HFFc6 (cell line): ENCODE measurements at places on chromosomes 12 and 14. TPM values are rescaled to one million over a fixed set of nuclear protein-coding genes. Genes with fewer than 3 reads are reported as not detected.

- peaks cover 62% of the 10 kb centered on the region for H3K4me1 ChIP-seq
- peak overlapping the region; percentile 87 for H3K4me3 ChIP-seq
- peak overlapping the region; percentile 58; the same call in 1 of the 2 replicates for H3K27ac ChIP-seq
- H3K36me3 ChIP-seq: peaks cover 25% of the 10 kb centered on the region
- peaks cover 54% of the 10 kb centered on the region for H3K27me3 ChIP-seq
Observed at GRCh38 chr14:37594238-37594970, 645 bp downstream of the FOXA1 start.

DNA sequence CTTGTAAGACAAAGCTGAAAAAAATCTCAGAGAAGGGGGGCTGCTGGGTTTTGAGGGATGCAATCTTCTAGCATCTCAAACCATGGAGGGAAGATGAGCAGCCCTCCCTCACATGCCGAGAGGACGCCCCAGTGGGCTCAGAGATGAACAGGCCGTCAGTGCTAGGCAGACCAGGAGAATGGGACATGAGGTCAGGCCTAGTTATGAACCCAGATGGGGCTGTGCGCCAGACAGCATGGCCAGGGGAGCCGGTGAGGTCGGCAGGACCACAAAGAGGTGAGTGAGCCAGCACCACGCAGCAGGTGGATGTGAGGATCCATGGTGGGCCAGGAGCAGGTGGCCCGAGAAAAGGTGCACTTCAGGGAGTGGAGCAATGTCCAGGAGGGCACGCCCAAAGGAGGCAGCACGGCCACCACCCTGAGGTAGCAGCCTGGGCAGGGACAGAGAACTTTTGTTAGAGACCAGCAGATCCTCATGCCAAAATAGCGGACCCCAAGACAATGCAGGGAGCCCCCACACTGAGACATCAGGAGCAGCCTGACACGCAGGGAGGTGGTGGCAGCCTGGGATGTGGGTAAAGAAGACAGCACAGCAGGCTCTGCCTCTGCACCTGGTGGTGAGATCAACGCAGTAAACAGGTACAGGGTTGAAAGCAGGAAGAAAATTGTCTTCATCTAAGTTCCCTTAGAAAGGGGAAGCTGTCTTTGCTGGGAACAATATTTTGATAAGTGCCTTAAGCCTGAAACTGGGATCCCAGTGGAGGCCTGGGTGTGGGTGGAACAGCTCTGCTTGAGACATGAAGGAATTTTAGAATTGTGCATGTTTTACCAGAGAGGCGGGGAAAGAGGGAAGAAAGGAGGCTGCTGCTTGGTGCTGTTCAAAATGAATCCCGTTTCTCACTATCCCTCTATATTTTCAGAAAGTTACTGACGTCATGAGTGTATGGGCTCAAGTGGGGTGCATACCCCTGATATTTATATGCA is 17.8 kb upstream of the MCRS1 start:
- no peak overlapping the region for H3K27ac ChIP-seq
- no peak overlapping the region for H3K4me3 ChIP-seq
- H3K4me1 ChIP-seq: peaks cover 8% of the 10 kb centered on the region
- no peak for DNase-seq
- H3K27me3 ChIP-seq: no peaks in the 10 kb centered on the region
- H3K36me3 ChIP-seq: peaks cover 11% of the 10 kb centered on the region; the same call in 1 of the 2 replicates

DNA sequence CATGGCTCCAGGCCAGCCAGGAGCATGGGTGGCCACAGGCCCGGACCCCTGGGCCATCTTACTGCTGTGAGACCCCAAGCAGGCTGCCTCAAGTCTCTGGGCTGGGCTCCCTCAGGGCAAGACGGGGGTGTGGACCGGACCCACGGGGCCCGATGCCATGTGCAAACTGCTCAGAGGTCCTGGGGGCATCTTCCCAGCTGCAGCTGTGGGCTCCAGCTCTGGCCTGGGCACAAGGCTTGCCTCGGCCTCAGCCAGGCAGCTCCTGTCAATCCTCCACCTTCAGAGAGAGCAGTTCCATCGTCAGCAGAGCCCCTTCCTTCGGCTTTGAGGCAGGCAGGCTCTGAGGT is 12.4 kb upstream of the GPR132 start:
- no peak for DNase-seq
- H3K27me3 ChIP-seq: peaks cover 12% of the 10 kb centered on the region
- H3K4me1 ChIP-seq: no peaks in the 10 kb centered on the region

The PGAM5 gene
- total RNA-seq: 40.9 to 50.9 TPM (median 41.0 TPM) in 3 replicates

The ZNF705A gene
- not detected in 3 replicates for total RNA-seq

The IAPP gene
- total RNA-seq: not detected in 3 replicates

The TIGAR gene
- total RNA-seq: 29.9 to 47.5 TPM (median 45.4 TPM) in 3 replicates

The PTCSC3 gene
- not detected in 2 replicates for total RNA-seq

DNA sequence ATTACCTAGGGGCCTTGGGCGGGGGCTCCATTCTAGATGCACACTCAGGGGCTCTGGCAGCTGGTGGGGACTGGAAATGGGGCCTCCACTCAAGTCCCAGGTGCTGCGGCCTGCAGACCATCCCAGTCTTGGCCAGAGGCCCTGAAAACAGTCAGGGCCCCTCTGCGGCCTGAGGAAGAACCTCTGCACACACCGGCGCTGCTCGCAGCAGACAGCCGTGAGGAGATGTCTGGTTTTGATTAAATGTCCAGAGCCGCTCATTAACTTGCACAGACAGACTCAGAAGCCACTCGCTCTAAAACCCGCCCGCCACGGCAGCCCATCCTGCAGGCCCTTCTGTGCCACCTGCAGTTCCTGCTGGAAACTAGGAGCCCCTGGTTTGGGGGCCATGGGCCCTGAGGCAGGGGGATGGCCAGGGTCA is 36.4 kb upstream of the NCOR2 start:
- H3K4me3 ChIP-seq: no peak overlapping the region
- no peaks in the 10 kb centered on the region; the same call in 1 of the 2 replicates for H3K36me3 ChIP-seq
- peaks cover 30% of the 10 kb centered on the region for H3K4me1 ChIP-seq
- H3K27ac ChIP-seq: no peak overlapping the region
- no peak for DNase-seq

- DNase-seq: no peak
- H3K4me3 ChIP-seq: no peak overlapping the region
- no peaks in the 10 kb centered on the region for H3K36me3 ChIP-seq
- peaks cover 9% of the 10 kb centered on the region for H3K4me1 ChIP-seq
- no peak overlapping the region for H3K27ac ChIP-seq
Observed at GRCh38 chr12:106736051-106736957, 38.2 kb upstream of the RIC8B start.

- no peaks in the 10 kb centered on the region for H3K36me3 ChIP-seq
- no peaks in the 10 kb centered on the region for H3K27me3 ChIP-seq
- H3K4me1 ChIP-seq: peaks cover 78% of the 10 kb centered on the region
- DNase-seq: no peak
- H3K27ac ChIP-seq: peak overlapping the region; percentile 94
Observed at GRCh38 chr14:29236401-29236800, 469.8 kb downstream of the FOXG1 start.

- no peak for DNase-seq
- H3K27me3 ChIP-seq: no peaks in the 10 kb centered on the region; the same call in 1 of the 2 replicates
- H3K4me1 ChIP-seq: no peaks in the 10 kb centered on the region
- H3K36me3 ChIP-seq: no peaks in the 10 kb centered on the region
Observed at GRCh38 chr14:62329427-62329826, 567.2 kb downstream of the SNAPC1 start.

GRCh38 chr14:54922598-54922997 is 20.0 kb upstream of the GCH1 start:
- no peak overlapping the region for H3K27ac ChIP-seq
- H3K4me1 ChIP-seq: 0 out of 2 replicates have a peak, but pooled peaks cover 7% of the 10 kb centered on the region
- no peaks in the 10 kb centered on the region for H3K36me3 ChIP-seq

The OLR1 gene
- total RNA-seq: 32.4 to 51.6 TPM (median 41.8 TPM) in 3 replicates

- 0 out of 2 replicates have a peak, but pooled peaks cover 2% of the 10 kb centered on the region for H3K27me3 ChIP-seq
- H3K36me3 ChIP-seq: peaks cover 13% of the 10 kb centered on the region
- no peak for DNase-seq
- H3K4me3 ChIP-seq: no peak overlapping the region
- H3K4me1 ChIP-seq: peaks cover 53% of the 10 kb centered on the region
Observed at GRCh38 chr12:122403831-122404230, 18.6 kb downstream of the CLIP1 start.

- no peak for DNase-seq
- H3K36me3 ChIP-seq: peaks cover 8% of the 10 kb centered on the region
- H3K4me1 ChIP-seq: no peaks in the 10 kb centered on the region
- H3K4me3 ChIP-seq: no peak overlapping the region
- H3K27ac ChIP-seq: no peak overlapping the region
- peaks cover 4% of the 10 kb centered on the region for H3K27me3 ChIP-seq
Observed at GRCh38 chr14:104346608-104347007, 208.2 kb downstream of the KIF26A start.

DNA sequence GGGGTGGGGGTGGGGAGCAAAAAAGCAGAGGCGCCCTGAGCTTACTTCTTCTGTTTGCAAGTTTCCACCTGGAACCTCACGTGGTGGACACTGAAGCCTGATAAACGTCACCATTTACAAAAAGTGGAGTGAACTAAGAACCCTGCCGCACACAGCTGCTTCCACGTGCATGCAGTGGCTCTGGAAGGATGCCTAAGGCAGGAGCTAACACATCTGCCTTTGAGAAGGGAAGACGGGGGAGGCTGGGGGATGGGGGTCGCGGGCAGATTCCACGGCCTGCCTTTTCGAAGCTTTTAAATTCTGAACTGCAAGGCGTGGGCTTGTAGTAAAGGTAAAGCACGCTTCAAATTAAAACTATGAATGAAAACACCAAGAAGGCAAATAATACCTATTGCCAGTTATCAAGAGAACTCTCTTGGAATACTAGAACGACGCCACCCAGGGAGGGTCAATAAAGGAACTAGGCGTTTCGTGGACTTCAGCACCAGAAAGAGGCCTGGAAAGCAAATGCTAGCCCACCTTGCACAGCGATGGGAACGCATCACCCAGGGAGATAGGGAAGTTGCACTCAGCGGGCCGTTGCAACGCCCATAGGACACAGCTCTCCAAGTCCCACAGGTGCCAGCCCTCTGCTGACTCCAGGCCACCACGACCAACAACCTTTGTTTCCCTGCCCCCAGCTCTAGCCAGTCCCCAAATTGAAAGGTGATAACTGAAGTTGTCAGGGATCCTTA is 61.8 kb downstream of the TESC start:
- no peak overlapping the region for H3K4me3 ChIP-seq
- H3K27me3 ChIP-seq: peaks cover 20% of the 10 kb centered on the region
- H3K36me3 ChIP-seq: no peaks in the 10 kb centered on the region
- H3K27ac ChIP-seq: no peak overlapping the region

The B3GNT4 gene
- not detected in 3 replicates for total RNA-seq

DNA sequence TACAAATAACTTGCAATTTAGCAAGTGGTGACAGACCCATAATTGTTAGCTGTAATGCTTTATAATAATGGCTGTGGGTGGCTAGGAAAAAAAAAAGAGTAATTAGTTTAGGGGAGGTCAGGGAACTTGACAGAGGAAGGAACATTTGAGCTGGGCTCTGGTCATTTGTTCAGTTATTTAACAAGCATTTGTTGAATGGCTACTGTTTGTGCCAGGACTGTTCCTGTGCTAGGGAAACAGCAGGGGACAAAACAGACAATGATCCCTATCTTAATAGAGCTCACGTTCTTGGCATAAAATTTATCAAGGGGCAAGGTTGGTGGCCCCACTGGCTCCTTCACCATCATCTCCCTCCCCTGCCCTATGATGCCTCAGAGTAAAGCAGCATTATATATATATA is 18.5 kb downstream of the CHST11 start:
- peaks cover 5% of the 10 kb centered on the region; the same call in 1 of the 2 replicates for H3K36me3 ChIP-seq
- no peak overlapping the region for H3K27ac ChIP-seq
- no peak for DNase-seq
- peaks cover 3% of the 10 kb centered on the region; the same call in 1 of the 2 replicates for H3K27me3 ChIP-seq
- no peak overlapping the region for H3K4me3 ChIP-seq
- 0 out of 2 replicates have a peak, but pooled peaks cover 10% of the 10 kb centered on the region for H3K4me1 ChIP-seq

GRCh38 chr12:33988197-33988805 is 34.0 kb upstream of the ALG10 start:
- no peak overlapping the region for H3K4me3 ChIP-seq
- no peaks in the 10 kb centered on the region for H3K4me1 ChIP-seq
- H3K36me3 ChIP-seq: no peaks in the 10 kb centered on the region
